ENCODE measurements at places on chromosomes 5 and 9.

GRCh38 chr5:142175039-142175438, 66.5 kb downstream of the NDFIP1 start:
- DNase-seq = no peak

GRCh38 chr9:134223591-134224122, 59.3 kb upstream of the RNU6ATAC start:
- no peak for DNase-seq

DNA sequence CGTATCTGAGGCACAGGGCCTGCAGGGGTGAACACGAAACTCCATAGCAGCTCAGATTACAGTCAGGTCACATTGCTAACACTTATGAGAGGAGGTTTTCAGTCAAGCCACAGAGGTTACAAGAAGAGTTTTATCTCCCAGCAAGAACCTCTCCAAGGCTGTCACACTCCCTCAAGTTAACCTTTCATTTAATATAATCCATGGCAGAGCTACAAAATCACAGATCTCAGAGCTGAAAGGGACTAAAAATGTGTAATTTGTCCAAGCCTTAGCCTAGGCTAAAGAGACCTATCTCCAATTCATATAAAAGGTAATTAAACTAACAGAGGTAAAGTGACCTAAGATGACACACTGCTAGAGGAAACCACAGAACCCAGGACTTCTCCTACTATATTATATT, 57.2 kb downstream of the MLANA start:
- no peak for DNase-seq

GRCh38 chr9:114085387-114085789, 7.3 kb upstream of the AMBP start:
- DNase-seq = no peak

DNA sequence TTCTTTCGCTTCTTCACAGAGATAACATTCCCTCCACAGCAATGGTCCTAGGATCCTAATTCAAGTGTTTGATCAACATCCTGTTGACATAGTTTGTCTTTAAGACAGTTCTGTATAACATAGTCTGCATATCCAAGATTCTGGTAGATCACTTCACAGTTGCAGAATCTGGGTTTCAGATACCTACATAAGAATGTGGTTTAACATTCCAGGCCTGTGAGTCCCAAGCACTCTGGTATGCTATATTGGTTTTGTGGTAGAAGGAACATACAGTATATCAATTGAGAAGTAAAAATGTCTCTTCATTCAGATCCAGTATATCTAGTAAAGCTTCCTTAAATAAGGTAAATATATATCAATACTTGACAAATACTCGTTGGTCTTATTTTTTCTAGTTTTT, 914.2 kb upstream of the CDH6 start:
- no peak for DNase-seq

DNA sequence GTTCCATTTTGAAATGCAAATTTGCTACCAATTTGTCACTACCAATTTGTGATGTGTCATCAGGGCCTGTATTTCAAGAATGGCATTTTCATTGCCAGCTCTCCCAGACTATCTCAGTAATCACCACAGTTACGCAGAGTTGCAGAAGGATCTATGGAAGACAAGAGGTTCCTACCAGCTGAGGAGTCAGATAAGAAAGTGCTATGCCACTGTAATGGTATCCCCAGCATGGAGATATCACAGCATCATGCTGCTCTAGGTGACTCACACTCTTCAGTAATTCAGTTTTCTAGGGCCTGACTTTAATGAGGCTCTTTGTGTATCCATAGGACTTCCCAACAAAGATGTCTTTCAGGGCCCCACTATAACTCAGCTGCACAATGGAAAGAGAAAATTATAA, 490.3 kb downstream of the ARHGEF28 start:
- DNase-seq = no peak

DNA sequence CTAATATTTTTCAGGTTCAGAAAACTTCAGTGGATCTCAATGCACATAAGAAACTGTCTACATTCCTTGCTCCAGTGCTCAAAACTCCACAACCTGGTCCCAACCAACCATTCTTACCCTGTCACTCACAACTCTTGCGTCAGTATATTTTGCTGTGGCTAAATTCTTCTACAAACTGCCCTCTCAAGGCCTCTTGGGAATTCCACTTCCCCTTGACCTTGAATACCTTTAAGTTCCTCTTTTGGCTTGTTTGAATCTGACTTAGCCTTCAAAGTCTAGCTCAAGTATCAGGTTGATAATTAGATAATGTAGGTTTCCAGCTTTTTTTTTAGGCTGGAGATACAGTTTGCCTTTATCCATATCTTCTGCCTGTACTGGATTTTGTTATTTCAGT, 128.3 kb downstream of the SLF1 start:
- DNase-seq = no peak

GRCh38 chr5:136810261-136810801, 445.0 kb upstream of the TRPC7 start:
- no peak for DNase-seq

DNA sequence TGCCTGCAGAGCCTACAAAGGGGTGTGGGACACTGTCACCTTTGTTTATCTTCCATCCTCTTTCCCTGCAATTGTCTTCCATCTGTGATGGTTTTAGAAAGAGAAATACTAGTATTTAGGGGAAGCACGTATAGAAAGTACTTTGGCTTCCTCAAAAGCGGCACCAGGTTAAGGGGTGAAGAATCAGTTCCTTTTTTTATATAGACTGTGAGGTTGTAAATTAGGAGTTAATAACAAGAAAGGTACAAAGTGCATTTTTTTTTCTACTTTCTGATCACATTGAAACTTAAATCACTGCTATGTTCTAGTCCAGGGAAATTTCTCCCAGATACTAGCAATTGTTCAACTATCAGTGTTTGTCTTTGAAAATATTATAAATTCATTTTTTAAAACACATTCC, 219.3 kb downstream of the CEMIP2 start:
- DNase-seq = no peak

DNA sequence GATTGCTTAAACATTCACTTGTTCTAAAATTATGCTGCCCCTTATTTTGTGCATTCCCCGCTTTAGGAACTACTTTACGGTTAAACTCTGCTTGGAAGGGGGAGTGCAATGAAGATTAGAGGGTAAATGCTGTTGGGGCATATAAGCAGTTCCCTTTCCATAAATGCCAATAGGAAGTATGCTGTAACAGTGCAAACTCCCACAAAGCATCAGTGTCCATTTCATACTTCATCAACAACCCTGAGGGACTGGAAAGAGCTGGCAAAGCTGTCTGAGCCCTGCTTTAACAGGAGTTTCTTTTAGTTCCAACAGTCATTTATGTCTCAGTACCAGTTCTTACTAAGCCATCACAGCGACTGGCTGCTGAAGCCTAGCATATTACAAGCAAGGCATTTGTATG, 1.8 kb downstream of the ACTL7A start:
- no peak for DNase-seq

GRCh38 chr5:53479590-53480415, 626 bp upstream of the FST start:
- DNase-seq = no peak

DNA sequence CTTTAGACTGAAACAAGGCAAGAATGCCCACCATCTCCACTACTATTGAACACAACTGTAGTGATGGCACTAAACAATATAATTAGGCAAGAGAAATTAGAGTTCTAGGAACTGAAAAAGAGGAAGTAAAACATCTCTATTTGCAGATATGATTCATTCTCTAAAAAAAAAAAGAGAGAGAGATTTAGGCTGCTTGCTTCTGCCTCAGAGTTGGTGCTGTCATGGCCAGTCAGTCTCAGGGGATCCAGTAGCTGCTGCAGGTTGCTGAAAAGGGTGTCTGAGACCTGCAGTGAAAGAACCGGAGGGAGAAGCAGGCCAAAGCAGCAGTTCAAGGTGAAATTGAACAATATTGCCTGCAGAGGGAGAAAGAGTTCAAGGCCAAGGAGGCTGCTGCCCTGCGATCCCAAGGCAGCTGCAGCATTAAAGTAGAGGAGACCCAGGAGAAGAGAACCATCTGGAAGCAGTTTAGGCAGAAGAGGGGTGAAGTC, 72.5 kb downstream of the AP3B1 start:
- DNase-seq = no peak

DNA sequence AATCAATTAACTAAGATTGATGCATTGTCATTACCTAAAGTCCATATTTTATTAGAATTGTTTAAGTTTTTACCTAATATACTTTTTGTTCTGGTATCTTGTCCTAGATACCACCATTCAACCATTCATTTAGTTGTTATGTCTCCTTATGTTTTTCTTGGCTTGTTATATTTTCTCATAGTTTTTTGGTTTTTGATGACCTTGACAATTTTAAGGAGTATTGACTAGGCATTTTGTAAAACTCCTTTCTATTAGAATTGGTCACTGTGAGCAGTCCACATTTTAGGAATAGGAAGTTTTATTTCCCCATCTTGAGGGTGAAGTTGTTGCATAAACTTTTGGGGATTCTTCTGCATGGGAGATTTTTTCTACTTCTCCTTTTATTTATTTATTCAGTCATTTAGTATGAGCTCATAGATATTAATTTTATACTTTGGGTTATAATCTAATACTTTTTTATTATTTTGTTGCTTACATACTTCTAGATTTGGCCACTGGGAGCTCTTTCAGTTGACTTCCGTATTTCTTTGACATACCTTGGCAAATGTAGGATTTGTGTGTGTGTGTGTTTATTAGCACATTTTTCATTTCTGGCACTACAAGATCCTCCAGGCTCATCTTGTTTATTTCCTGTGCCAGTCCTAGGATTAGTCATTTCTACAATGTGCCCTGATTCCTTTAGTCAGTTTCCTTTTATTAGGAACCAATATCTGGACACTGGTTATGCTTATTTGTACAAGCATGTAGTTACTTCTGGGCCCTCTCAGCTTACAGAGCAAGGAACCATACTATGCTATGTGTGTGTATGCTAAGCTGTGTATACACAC, 134.9 kb upstream of the CDKN2B start:
- no peak for DNase-seq

DNA sequence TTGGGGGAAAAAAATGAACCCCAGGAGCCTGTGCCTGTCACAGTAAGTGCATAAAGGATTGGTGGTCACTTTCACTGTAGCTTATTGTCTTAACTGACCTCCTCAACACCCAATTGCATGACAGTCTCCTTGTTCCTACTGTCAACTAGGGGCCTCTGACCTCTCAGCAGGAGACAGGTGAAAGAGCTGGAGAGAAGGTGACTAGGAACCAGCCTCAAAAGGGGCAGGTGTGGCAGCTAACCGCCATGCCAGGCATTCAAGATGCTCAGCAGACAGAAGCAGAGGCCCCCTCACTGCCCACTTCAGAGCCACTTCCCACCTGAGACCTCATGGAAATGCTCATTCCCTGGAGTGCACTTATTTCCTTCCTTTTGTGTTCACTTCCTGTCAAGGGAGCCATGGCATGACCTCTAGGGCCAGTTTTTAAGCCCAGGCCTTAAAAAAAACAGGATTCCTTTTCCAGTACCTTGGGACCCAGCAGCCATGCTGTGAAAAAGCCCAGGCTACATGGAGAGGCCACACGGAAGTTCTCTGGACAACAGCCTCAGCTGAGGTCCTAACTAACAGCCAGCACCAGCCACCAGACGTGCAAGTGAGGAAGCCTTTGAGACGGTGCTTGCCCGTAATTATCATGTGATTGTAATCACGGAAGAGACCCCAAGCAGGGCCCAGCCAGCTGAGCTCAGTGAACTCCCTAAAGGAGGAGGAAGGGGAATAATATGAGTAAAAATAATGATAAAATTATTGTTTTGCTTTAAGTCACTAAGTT, 74.9 kb downstream of the NSUN2 start:
- no peak for DNase-seq

GRCh38 chr5:36734422-36734821, 128.0 kb downstream of the SLC1A3 start:
- DNase-seq = no peak

DNA sequence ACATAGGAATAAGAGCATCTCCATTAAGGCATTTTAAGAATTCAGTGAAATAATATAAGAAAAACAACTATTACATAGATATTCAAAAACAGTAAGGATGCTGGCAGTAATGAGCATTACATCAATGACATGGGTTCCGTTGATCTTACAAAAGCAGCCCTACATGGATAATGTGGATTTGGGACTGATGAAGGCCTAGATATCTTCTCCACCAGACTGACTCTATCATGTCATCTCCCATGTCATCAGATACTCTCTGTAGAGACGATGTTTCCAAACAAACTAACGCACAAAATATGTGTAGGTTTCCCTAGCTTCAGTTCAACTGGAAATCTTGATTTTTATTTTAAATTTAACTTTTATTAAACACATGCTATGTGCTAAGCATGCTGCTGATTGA, 3.6 kb downstream of the LURAP1L start:
- DNase-seq = no peak

GRCh38 chr9:37787059-37787458, 2.2 kb upstream of the EXOSC3 start:
- DNase-seq = no peak

GRCh38 chr9:80784647-80785046, 904.7 kb downstream of the TLE1 start:
- DNase-seq = no peak

DNA sequence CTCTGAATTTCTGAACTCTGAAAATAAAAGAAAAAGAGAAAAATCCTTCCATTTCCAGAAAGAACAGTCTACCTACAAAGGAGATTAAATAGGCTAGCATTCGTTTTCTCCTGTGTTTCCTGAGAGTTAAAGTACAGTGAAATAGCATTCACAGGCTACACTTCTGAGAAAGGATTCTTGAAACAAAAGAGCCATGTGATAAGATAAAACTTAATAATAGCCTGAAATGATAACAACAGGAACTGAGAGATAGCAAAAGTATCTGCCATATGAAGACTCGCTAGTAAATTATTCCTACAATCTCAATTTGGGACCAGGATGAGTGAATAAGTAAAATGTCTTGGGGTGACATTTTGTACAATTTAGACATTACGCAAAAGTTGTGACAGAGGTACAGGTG, 62.4 kb downstream of the FBN2 start:
- DNase-seq = no peak

GRCh38 chr5:181283347-181283746, 22.4 kb upstream of the TRIM52 start:
- no peak for DNase-seq

GRCh38 chr5:142204219-142204618, 95.6 kb downstream of the NDFIP1 start:
- no peak for DNase-seq

DNA sequence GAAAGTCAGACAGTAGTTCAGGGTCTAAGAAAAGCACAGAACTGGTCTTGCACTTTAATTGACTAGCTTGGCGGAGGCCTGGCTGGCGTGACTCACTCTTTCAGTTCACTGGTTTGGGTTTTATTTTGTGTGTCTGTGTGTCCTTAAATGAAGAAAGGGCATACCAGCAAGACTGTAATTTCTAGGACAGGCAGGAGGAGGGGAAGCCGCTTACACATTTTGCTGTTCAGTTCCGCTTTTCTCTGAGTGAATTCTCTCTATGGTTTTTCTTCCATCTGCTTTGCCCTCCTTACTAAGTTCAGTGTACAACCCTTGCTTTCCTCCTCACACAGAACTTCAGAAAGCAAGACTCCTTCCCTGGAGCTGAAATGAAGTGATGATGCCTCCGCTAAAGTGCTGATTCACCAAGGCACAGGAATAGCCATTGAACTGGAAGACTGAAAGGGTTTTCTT, 150.8 kb downstream of the MEF2C start:
- no peak for DNase-seq

- no peak for DNase-seq
Measured at GRCh38 chr9:14271093-14271673, 42.8 kb downstream of the NFIB start.

All from cerebellar nuclear complex (tissue), 1 donor.